CD4-positive, alpha-beta T cell treated with Interferon alpha-2 for 1 hour (primary cell): ENCODE measurements at places on chromosomes 12 and 14.
A peak's percentile ranks its signal among the peaks of the same experiment; 100 is the strongest.

- peak; percentile 71 for DNase-seq
These were observed at the start of gene BCL7A for GRCh38 chr12:122021822-122022392. Gene BCL7A (plus strand): TSS chr12:122021884. CDS start chr12:122022092, 208 bp downstream.

DNA sequence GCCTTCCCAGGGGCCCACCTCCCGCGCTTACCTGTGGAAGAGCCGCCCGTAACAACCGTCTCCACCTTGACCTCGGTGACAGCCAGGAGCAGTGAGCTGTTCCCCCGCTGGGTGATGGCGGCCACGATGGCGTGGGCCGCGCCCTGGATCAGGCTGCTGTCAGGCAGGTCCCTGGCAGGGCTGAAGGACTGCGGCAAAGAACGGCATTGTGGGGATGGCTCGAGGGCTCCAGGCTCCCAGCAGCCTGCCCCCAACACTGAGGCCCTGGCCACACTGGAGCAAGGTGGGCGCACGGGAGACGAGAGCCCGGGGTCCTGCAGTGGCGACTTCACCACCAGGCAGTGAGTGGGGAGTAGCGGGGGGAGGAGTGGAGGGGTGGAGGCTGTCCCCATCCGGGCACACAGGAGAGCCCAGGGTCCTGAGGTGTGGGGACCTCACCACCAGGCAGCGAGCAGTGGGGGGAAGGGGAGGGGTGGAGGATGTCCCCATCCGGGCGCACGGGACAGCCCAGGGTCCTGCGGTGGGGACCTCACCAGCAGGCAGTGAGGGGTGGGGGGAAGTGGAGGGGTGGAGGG lies 25.0 kb downstream of the JAG2 start:
- no peak for DNase-seq

DNA sequence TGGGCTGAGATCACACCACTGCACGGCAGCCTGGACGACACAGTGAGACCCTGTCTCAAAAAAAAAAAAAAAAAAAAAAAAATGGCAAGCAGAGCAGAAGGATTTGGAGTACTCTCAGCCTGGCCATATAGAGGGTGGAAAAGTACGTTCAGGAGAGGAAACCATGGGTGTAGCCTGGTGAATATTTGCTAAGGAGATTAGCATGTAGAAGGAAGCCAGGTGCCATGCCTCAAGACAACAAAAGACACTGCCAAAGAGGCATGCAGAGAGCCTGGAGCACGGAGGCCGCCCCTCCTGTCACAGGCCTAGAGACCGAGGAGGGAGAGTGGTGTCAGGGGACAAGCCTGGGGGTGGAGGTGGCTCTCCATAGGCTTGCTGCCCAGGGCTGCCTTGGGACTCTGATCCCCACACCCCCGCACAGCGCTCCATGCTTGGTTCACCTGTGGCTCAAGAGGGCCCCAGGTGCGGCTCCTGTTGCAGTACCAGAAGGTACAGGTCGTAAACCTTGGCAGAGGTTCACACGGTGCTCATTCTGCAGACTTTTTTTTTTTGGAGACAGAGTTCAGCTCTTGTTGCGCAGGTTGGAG lies 27.9 kb upstream of the DEGS2 start:
- no peak for DNase-seq

- peak; percentile 14 for DNase-seq
These were observed 10.4 kb downstream of the MAP4K5 start for GRCh38 chr14:50521912-50522341.

DNA sequence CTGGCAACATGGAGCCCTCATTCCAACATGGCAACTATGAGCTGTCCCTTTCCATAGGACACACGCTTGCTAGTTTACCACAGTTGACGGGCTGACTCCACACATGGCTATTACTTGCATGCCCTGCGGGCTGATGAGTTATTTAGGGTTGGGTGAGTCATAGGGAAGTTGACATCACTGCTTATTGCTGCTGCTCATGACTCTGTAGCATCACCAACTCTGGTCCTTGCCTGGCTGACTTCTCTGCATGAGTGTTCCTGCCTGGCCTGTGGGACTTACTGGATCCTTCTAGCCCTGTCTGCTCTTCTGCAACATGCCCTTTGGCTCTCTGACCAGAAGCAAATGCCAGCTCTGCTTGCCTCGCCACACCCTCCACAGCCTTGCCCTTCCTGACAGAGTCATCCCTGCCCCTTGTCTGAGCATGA lies 199.5 kb downstream of the ANO6 start:
- no peak for DNase-seq

DNA sequence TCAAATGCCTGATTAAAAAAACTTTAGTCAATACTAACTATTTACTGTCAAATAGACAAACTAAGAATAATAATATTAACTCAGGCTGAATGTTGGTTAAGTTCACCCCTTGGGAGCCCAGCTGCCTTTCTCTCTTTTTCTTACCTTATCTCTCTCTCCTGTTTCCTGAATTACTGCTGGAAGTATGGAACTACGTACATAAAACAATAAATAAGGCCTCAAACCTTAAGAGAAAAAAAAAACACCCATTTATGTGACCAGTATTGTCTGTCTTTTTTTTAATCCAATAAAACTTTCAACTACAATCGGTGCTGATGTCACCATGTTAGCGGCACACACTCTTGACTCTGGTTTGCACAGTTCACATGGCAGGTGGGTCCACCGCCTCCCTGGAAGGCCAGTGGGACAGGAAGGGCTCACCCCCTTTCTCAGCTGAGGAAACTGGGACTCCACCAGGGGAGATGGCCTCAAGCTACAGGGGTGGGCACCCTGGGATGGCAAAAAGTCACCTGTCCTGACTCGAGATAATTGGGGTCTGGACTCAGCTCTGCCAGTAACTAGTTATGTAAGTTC lies 21.3 kb downstream of the BCL11B start:
- DNase-seq: no peak

- no peak for DNase-seq
These were observed 1.7 kb downstream of the KCNH3 start for GRCh38 chr12:49540229-49541139.

- peak; percentile 34 for DNase-seq
These were observed 7.0 kb downstream of the NIN start for GRCh38 chr14:50823762-50824636.

DNA sequence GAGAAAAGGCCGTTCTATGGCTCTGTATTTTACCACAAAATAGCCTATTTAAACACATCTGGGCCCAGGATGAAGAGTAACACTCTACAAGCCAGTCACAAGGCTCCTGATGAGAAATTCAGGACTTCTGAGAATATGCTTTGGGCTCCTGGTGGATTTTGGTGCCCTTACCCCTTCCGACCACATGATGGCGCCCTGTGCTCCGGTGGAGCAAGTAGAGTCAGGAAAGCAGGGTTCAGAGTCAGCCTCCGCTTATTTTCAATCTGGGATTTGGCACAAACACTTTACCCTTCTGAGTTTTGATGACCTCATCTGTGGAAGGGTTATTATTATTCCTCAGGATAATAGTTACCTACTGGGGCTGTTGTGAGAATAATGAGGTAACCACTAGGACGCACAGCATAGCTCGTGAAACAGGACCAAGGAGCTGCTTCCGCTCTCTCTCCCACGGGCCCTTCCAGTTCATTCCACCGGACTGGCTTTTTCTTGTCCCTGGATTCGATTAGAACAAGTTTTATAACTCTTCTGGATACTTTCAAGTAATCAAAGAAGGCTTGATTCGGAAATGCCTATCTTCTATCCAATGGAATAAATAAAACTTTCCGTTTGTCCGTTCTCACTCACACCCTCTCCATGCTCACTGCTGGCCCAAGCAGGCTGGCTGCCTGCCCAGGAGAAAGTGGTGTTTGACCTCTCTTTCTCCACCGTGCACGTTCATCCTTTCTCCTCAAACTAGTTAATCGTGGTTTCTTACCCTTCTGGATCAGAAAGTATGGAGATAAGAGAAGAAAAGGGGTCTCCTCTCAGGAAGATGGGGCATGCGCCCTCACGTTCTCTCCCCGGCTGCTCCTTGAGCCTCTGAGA lies 104.6 kb downstream of the GALC start:
- DNase-seq: no peak

GRCh38 chr12:92145481-92145730 lies 240 bp downstream of the BTG1 start:
- DNase-seq: no peak

- DNase-seq: no peak
These were observed 43.5 kb downstream of the LMO3 start for GRCh38 chr12:16562435-16562834.

DNA sequence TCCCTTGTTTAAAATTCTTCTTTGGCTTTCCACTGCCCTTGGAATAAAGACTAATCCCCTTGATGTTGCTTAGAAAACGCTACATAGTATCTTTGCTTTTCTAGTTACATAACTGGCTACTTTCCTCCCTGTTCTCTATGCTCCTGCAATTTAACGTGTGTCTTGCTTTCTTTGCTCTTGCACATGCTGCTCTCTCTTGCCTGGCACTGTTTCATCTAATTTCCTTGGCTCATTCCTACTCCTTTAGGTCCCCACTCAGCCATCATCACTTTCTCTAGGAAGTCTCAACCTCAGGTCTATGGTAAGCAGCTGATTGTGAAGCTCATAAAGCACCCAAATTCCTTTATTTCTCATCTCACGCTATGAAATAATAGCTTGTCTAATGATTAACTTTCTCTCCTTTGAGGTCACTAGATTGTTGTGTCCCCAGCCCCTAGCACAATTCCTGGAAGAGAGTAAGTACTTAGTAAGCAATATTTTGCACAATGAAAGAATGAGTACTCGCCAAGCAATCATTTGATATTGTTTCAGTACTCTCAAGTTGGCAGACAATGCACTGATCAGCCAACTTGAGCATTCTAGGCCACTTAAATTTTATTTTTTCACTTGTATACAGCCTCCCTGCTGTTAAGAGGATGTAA lies 3.3 kb downstream of the ALDH6A1 start:
- DNase-seq: no peak

GRCh38 chr12:50353869-50354593 lies 42.4 kb downstream of the FAM186A start:
- peak; percentile 3 for DNase-seq

- DNase-seq: no peak
These were observed 72.3 kb downstream of the LRIG3 start for GRCh38 chr12:58847901-58848600.

DNA sequence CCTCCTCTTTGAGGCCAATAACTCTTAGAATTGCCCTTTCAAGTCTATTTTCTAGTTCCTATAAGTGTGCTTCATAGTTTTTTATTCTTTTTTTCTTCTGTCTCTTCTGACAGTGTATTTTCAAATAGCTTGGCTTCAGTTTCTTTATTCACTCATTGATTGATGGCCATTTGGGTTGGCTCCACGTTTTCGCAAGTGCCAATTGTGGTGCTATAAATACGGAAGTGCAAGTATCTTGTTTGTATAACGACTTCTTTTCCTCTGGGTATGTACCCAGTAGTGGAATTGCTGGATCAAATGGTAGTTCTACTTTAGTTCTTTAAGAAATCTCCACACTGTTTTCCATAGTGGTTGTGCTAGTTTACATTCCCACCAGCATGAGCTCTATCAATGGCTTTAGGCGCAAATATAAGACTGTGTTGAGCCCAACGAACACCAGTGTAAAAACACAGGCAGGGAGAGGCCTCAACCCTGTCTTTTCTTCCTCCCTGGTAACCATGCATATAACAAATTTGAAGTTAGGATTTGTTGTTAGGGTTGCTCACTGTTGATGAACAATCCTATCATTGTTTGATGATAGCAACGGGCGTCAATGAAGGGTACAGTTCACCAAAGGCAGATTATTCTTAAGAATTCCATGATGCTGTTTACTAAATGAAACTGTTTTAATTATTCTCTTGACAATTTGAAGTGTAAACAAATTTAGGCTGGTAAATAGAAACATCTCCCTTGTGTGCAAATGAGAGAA lies 13.3 kb upstream of the LMNTD1 start:
- DNase-seq: no peak

DNA sequence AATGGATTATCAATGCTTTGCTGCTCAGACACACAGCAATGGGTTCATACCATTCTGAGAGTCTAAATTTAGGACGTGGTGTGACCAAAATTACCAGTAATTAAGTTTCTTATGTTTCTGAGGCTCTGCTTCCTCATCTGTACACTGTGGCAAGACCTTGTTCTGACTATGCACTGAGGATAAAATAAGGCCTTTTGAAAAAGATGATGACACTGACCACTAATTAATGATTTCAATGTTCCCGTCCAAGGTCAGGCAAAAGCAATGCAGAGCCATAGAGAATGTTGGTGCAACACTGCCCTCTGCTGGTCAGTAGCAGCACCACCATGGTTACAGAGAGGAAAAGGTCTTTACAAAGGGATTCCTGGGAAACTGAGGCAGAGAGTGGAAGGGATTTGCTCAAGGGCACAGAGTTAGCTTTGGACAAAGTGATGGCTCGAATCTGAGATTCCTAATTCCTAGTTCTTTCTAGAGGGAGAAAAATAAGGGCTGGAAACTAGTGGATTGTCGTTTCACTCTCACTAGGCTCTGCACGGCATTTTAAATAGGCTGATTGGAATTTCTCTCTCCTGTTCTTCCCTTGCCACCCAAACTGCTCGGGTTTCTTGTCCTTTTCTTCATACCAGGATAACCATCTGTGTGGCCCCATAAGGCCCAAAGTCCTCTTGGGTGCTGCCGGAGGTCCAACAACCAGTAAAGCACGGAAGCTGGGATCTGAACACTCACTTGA lies 22.3 kb upstream of the P2RX7 start:
- DNase-seq: peak; percentile 76

- DNase-seq: no peak
These were observed 54.9 kb upstream of the GNG2 start for GRCh38 chr14:51805541-51805940.

- no peak for DNase-seq
These were observed 38.4 kb upstream of the OR4E1 start for GRCh38 chr14:21712036-21712435.

DNA sequence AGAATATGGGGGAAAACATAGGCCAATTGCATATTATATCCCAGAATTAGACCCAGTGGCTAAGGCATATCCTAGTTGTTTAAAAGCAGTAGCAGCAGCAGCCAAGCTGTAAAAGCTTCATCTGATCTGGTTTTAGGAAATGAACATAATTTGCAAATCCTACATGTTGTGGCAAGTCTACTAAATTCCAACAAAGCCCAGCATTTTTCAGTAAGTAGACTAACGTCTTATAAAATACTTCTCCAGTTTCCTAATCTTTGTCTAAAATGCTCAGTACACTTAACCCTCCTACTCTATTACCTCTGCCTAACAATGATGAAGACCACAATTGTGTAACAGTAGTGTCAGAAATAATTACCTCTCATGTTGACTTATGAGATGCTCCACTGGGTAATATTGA lies 70.9 kb upstream of the RERGL start:
- no peak for DNase-seq

DNA sequence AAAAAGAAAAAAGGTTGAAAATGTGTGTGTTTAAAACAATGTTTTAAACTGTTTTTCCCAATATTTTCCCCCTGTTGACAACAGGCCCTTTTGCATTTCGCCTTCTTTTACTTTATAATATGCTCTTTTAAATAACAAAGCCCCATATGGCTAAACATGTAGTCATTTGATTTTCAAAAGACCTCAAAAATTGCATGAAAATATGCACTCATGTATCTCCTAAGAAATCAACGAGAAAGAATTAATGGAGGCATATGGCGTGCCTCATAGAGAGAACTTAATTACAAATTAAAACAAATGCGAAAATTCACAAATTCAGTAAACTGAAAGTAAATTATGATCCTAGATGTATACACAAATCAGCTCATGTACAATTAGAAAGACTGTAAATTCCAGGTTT lies 202.6 kb upstream of the FOXN3 start:
- no peak for DNase-seq
